ENCODE measurements at places on chromosomes 12 and 14.

DNA sequence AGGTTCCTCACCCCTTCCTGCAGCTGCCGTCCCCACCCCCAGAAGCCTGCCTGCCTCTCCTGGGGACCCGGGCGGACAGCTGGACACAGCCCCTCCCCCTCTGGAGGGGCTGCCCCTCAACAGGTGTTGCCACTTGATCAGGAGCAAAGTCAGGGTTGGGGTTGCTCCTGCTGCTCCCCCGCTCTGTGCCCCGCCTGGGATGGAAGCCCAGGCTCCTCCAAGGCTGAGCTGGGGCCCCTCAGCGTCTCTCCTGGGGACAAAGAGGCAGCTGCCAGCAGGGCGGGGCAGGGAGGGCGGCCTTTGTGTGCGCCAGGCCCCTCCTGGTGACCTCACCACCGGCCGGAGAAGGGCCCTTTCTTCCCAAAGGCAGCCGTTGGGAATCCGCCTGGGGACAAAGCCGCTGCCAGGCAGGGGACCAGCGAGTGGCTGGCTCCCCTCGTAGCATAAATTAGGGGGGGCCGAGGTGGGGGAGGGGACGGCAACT is 13.7 kb downstream of the TRMT61A start:
- no peak for DNase-seq

- DNase-seq: peak; percentile 38
Observed at GRCh38 chr12:116459916-116460663, 99.1 kb upstream of the MAP1LC3B2 start.

DNA sequence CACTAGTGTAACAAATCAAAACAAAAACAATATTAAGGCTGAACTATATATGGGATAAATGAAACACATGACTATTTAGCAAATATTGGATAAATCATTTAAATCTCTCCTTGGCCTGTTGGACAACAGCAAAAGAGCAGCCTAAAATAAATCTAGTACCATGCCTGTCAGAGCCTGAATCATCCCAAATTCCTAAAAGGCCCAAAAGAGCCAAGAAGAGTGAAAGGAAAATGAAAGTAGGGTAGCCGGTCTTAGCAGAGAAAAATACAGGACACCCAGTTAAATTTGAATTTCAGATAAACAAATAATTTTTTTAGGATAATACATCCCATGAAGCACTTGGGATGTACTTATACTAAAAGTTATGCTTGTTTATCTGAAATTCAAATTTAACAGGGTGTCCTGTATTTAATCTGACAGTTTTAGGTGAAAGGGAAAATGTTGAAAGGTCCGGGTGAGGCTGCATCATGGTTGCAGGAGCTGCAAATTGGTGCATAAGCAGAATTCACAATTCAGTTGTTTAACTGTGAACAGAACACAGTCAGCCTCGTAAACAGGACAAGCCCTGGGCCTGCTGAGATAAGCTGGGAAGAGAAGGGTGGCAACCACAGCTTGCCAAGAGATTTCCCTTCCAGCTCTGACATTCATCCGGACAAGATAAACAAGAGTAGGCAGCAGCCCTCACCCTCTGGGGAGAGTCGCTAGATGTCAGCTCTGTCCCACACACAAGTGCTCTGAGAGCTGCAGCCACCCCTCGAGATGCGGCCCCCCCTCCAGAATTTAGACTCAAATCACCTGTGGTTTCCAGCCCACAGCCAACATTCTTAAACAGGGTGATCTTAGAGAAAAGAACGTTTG is 30.3 kb downstream of the DMAC2L start:
- DNase-seq: no peak

DNA sequence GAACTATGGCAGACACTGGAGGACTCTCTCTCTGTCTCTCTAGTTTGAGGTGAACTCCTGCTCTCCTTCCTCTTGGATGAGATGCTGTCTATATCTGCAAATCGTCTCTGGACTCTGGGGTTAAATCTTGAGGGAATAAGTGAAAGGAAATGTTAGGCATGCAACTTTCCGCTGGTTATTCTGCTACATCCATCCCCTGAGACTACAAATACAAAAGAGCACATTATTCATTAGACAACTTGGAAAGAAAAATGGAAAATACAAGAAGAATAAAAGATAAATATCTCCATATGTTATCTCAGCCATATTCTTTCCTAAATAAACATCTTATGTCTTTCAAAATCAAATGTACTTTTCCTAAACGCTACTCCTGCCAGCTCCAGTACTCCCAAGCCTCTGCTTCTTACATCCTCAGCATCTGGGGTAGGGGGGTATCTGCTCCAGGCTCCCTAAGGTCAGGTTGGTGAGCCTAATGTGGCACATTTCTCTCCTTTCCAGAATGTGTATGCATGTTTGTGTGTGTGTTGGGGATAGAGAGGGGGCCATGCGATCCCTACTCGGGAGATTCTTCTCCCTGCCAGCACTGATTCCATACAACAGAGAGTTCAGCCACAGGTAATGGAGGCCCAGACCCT is 102.9 kb upstream of the FSCB start:
- DNase-seq: no peak

DNA sequence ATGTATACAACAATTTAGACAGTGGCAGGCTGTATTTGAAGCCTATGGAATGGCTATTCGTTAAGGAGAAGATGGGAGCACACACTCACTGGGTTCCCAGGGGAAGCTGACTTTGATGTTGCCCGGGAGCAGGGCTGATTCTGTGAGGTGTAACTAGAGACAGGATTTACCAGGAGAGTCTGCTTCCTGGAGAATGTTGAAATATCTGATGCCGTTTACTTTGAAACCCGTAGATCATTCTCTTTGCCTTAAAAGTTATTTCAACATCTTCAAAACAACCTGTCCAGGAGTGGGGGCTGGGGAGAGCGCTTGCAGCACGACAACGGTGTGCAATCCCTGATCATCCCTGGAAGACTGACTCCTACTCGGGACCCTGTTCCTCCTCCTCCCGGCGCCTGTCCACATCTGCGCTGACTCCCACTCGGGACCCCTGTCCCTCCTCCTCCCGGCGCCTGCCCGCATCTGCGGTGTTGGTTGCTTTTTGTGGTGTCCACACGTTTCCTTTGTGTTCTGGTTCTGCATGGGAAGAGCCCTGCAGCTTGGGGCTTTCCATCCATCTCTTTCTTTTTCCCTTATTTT is 72.6 kb downstream of the AACS start:
- DNase-seq: no peak

DNA sequence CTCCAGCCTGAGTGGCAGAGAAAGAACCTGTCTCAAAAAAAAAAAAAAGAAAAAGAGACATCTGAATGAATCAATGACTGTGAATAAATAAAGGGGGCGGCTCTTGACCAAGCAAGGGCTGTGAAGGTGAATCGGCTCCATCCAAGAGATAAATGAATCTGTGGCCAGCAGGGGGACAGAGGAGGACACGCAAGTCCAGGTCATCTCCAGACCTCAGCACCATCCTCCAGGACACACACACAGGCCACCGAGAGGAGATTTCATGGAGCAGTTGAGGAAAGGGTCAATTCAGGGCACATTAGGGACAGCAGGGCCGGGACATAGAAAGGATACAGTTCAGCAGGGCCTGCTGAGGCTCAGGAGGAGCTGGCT is 21.6 kb downstream of the TRPV4 start:
- DNase-seq: no peak

- no peak for DNase-seq
Observed at GRCh38 chr12:124370851-124371250, 76.0 kb downstream of the RFLNA start.

DNA sequence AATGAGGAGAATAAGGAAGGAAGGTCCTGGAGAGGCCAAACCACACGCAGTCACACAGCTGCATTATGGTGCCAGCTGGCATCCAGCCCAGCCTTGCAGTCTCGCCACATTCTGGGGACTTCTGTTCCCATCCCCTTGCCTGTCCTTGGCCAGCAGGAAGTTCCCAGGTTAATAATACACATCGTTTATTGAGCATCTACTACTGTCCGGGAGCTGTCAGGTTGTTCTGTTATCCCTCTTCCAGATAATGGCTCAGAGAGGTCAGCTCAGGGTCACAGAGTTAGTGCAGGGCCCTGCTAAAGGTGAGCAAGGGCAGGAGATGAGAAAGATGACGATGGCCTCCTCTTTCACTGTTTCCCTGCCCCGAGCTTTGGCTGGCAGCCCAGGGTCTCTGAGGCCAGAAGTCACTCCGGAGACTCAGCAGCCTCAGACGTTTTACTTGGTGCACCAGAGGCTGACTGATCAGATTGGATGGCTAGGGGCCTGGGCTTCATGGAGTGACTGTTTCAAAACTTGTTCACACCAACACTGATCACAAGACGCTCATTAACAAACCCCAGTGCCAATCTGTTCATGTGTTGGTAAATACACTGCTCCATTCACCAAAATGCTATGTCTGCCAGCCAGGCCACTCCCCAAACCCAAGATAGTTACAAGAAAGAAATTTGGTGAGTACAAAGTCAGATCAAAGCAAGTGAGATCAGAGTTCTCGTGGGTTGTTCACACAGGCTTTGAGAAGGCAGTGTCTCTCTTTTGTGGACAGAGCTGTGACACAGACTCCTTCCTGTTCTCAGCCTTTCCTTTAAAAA is 79.2 kb downstream of the B4GALNT3 start:
- DNase-seq: no peak

DNA sequence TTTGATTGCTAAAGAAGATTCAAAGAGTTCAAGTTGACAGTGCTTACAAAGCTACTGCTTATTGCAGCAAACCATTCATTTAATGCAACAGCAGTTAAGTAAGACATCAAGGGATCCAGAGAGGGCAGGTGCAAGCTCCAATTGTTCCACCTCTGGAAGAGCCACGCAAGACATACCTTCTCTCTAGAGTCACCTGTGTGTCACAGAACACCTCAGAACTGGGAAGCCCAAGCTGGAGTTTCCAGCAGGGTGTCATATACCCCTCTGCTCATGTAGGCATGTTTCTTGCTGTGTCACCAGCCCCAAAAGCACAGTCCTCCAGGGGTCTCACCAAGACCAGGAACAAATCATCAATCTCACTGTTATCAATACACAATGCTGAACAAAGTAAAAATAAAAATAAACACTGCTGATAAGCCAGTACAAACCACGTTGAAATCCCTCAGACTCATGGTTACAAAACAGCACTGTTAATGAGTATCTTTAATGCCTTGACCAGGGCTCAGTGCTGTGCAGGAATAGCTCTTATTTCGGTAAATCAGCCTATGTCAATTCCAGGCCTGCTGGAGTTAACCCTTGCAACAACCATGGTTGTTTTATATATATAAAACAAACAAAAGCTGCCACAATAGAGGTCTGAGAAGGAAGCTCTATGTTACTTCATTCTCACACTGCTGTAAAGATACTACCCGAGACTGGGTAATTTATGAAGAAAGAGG is 37.4 kb upstream of the BATF start:
- no peak for DNase-seq

DNA sequence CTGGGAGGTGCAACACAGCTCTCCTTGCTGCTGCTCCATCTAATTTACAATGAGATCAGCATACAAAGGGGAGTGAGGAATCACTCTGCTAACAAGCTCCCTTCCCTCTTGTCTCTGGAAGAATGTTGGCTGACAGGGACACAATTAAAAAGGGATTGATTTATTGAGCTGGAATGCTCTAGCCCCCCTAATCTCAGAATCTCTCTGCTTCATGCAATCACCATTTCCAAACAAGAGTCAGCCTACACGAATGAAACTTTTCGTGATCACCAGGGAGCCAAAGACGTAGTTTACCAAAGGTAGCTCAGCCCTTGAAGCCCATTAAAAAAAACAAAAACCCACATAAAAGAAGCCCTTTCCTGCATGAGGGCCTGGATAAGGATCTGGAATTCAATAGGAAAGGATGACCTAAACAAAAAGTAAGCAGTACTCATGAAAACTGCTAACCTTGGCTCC is 223.8 kb downstream of the C12orf75 start:
- DNase-seq: no peak

GRCh38 chr12:78759367-78759766 is 105.2 kb upstream of the SYT1 start:
- peak; percentile 9 for DNase-seq

DNA sequence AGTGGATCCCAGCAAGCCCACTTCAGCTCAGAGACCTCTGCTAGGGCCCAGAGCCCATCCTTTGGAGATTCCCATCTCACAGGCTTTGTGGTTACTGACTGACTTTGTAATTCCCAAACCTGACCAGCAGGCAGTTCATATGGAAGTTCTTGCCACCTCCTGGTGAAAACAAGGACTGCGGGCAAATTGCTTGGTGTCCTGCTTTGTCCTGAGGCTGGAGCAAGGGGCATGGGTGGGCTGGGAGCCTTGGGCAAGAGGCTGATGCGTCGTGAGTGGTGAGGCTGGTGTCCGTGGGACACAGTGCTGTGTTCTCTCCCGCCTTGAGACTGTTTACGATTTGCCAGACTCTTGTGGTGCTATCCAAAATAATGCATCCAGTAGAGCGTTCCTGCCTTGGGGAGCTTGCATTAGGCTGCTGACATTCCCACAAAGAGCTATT is 91.0 kb downstream of the LRRC74A start:
- peak; percentile 44 for DNase-seq

DNA sequence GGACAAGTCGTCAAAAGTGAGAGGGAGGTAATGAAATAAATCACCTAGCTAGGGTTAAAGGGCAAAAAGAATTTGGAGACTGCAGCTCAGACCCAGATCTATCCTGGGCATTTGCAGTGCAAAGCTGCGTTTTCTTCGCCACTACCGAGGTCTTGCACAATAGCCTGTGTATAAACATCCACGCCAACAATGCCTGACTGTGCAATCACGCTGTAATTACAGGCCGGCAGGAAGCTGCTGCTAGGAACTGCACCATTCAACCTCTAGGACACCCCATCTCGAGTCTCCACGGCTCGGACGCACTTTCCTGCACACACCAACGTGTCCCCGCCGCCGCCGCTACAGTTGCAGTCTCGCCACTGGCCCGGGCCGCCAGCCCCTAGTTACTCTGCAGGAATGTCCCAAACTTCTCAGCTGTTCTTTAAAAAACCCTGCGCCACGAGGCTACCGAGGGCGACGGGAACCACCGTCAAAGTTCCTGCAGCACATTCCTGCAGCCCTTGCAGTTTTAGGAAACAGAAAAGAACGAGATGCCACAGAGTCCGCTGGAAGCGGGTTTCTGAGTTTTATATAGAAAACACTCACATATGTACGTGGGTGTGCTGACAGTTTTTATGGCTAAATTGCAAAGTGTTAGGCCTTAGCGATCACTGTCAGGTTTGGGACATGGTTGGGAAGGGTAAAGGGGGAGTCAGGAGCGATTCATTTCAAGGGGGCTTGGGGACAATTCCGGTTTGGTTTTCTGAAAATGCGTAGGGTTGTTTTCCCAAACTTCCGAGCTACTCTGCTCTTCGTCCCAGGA is 65.6 kb upstream of the PTGR2 start:
- DNase-seq: peak; percentile 95

- DNase-seq: peak; percentile 80
Observed at GRCh38 chr12:13436696-13437391, 240.3 kb downstream of the EMP1 start.
